Glutamatergic neuron (in vitro differentiated cells): ENCODE measurements at places on chromosomes 4 and X. TPM values are rescaled to one million over a fixed set of nuclear protein-coding genes. Genes with fewer than 3 reads are reported as not detected.

The FGFRL1 gene
- 20.9 TPM for total RNA-seq

- peak overlapping the region; percentile 99 for H3K27ac ChIP-seq
- peaks cover 95% of the 10 kb centered on the region for H3K4me1 ChIP-seq
- peaks cover 23% of the 10 kb centered on the region for H3K36me3 ChIP-seq
- peaks cover 61% of the 10 kb centered on the region for H3K27me3 ChIP-seq
- peak; percentile 65 for DNase-seq
- peak overlapping the region; percentile 67 for H3K4me3 ChIP-seq
Measured at GRCh38 chr4:7815562-7815961, 124.1 kb downstream of the AFAP1 start.

The ANKRD50 gene
- 58.9 TPM for total RNA-seq

DNA sequence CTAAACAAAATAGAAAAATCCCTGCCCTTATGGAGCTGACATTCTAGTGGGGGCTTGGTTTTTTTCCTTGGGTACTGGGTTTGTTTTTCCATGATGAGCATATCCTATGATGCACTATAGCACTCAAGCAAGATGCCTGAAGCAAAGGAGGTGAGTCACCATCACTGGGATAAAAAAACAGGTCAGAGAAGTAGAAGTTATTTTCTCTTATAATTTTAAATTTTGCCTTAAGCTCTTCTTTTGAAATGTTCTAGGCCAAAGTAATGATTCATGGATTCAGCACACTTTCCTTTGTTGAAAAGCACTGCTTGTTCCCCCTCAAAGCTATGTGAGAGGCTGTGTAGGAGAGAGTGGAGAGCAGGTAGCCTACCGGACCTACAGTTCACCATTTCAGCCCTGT lies 15.2 kb upstream of the CXCL2 start:
- peaks cover 2% of the 10 kb centered on the region for H3K27me3 ChIP-seq
- no peak overlapping the region for H3K27ac ChIP-seq
- no peaks in the 10 kb centered on the region for H3K36me3 ChIP-seq

DNA sequence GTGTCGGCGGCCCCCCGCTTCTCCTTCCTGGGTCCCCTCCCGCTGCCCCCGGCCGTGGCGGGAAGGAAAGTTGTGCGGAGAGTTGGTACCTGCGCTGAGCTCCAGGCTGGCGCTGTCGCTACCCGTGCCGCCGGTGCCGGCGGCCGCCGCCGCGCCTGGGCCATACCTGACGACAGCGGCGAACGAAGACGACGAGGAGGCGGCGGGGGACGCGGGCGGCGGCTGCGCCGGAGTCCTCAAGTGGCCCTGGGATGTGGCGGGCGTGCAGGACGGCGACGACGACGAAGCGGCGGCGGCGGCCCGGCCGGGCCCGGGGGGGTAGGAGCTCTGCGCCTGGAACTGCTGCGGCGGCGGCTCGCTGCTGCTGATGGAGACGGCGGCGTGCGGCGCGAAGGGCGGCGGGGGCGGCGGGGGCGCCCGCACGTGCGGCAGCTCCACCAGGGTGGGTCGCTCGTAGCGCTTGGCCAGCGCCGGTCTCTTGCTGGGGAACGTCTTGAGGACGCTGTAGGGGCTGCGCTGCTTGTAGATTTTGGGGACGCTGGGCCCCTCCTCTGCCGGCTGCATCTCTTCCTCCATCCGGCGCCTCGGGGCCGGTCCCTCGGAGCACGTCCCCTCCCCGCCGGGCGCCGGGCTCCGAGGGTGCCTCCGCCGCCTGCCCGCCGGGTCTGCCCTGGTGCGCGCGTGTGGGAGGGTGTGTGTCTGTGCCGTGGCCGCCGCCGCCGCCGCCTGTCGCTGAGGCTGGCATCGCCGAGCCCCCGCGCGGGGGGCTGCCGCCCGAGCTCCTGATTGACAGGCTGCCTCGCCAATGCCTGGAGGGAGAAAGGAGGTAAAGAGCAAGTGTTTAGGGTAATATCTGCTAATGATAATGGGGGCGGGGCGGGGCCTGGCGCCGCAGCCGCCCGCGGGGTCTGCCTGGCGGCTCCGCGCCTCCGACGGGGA lies 618 bp downstream of the BEND4 start:
- DNase-seq, result peak; percentile 80
- H3K36me3 ChIP-seq, result peaks cover 14% of the 10 kb centered on the region
- H3K4me1 ChIP-seq, result peaks cover 2% of the 10 kb centered on the region
- peak overlapping the region; percentile 89 for H3K4me3 ChIP-seq
- no peak overlapping the region for H3K27ac ChIP-seq

DNA sequence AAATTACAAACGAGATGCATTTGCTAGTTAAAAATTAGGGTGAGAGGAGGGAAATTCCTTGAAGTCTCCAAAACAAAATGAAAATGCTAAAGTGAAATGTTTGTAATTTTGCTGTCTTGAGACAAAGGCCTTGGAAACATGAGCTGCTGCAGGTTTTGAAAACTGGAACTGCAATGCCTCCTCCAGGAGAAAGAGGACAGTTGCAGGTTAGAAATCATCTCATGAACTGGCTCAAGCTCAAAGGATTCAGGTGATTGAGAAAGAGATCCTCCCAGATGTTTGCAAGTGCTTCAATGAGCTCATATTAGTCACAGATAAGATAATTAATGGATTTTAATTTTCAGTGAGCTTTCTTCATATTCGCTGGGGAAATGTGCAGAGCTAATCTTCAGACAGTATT lies 32.4 kb downstream of the SMPX start:
- H3K36me3 ChIP-seq, result no peaks in the 10 kb centered on the region
- H3K27ac ChIP-seq, result peak overlapping the region; percentile 55
- H3K4me1 ChIP-seq, result peaks cover 2% of the 10 kb centered on the region
- no peak for DNase-seq
- H3K27me3 ChIP-seq, result no peaks in the 10 kb centered on the region
- H3K4me3 ChIP-seq, result no peak overlapping the region

The CT45A3 gene
- not detected for total RNA-seq

The RASSF6 gene
- not detected for total RNA-seq

The TRMT44 gene
- total RNA-seq, result 23.3 TPM

GRCh38 chrX:152520653-152521052 lies 69.5 kb upstream of the GABRA3 start:
- no peaks in the 10 kb centered on the region for H3K36me3 ChIP-seq
- no peaks in the 10 kb centered on the region for H3K4me1 ChIP-seq
- DNase-seq, result no peak
- H3K27me3 ChIP-seq, result no peaks in the 10 kb centered on the region
- H3K4me3 ChIP-seq, result no peak overlapping the region

The LNX1 gene
- 0.10 TPM for total RNA-seq

DNA sequence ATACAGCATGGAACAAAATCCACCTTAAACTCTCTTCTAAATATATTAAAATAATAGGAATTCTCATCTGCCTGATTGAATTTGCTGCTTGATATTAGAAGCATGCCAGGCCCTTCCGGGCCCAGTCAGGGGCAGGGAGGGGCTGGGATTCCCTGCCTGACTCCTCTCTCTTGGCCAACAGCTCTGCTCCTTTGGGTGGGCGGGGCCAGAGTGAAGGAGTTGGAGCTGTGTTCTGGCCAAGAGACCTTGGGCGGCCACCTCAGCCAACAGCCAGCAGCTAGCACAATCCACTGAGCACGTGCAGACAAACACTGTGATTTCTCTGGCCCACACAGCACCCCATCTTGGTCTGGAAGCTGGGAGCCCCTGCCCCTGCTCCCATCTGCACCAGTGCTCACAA lies 140.3 kb downstream of the PJA1 start:
- no peaks in the 10 kb centered on the region for H3K27me3 ChIP-seq
- H3K36me3 ChIP-seq, result no peaks in the 10 kb centered on the region
- no peak overlapping the region for H3K27ac ChIP-seq
- H3K4me3 ChIP-seq, result no peak overlapping the region
- no peak for DNase-seq

DNA sequence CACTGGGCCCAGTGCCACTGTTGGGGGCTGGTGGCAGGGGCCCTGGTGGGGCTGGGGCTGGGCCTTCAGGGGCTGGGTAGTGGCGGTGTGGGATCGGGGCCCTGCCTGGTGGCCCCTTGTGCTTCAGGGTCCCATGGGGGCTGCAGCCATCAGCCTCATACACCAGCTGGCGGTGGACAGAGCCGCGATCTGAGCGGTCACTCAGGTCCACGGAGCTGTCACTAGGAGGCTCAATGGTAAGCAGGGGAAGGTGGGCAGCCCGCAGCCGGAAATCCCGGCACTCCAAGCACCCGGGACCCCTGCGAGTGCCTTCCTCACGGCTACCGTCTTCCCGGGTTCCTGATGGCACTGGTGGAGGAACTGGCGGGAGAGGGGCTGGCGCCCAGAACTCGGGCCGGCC lies 25.5 kb upstream of the KDM5C start:
- no peaks in the 10 kb centered on the region for H3K36me3 ChIP-seq
- H3K4me3 ChIP-seq, result no peak overlapping the region
- no peaks in the 10 kb centered on the region for H3K27me3 ChIP-seq
- no peak for DNase-seq
- no peaks in the 10 kb centered on the region for H3K4me1 ChIP-seq

- H3K27me3 ChIP-seq, result peaks cover 4% of the 10 kb centered on the region
- DNase-seq, result no peak
- H3K27ac ChIP-seq, result no peak overlapping the region
- H3K4me3 ChIP-seq, result no peak overlapping the region
- H3K36me3 ChIP-seq, result peaks cover 9% of the 10 kb centered on the region
Measured at GRCh38 chr4:24770032-24770584, 25.3 kb upstream of the SOD3 start.

DNA sequence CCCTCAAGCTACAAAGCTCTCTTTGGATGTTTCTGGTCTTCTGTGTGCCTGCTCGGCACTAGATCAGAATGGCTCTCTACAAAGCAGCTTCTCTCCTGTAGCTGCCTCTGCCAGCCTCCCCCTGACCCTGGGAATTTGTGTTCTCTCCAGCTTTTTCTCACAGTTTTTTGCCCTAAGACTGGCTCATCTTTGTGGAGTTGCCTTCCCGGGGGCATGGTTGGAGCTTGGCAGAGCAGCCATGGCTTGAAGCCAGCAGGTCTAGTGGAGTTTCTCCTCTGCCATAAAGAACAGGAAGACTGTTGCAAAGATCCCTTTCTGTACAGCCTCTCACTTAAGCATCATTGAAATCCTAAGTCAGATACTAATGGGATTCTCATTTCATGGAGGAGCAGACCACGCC lies 163.3 kb upstream of the MAMLD1 start:
- H3K27ac ChIP-seq, result no peak overlapping the region
- no peaks in the 10 kb centered on the region for H3K36me3 ChIP-seq
- no peak for DNase-seq
- no peaks in the 10 kb centered on the region for H3K4me1 ChIP-seq
- no peak overlapping the region for H3K4me3 ChIP-seq

The CLNK gene
- total RNA-seq, result not detected

DNA sequence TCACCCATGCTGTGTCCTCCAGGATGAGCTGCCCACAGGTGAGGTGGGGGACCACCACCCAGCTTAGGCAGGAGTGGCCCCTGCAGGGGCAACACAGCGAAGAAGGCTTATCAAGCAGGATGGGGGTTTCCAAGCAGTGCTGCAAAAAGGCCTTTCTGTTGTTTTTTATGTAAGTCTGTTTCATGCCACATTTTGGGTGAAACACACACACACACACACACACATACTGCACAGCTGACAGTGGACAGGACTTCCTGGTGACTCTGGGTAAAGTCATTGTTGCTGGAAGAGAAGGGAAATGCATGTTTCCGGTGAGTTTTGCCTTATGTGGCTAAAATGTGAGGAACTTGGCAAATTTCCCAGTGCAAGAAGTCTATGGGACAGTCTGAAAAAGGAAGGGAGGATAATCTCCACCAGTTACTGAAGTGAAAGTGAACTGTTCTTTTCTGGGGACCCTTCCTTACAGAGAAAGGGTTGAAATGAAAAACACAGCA lies 119.2 kb downstream of the IRF2 start:
- no peak overlapping the region for H3K4me3 ChIP-seq
- peaks cover 2% of the 10 kb centered on the region for H3K27me3 ChIP-seq
- no peak for DNase-seq
- H3K36me3 ChIP-seq, result no peaks in the 10 kb centered on the region
- H3K4me1 ChIP-seq, result no peaks in the 10 kb centered on the region

- DNase-seq, result no peak
- no peaks in the 10 kb centered on the region for H3K4me1 ChIP-seq
Measured at GRCh38 chr4:48079972-48080391, 54.1 kb downstream of the TXK start.

The CNGA2 gene
- total RNA-seq, result not detected

- H3K36me3 ChIP-seq, result no peaks in the 10 kb centered on the region
- DNase-seq, result no peak
- H3K27me3 ChIP-seq, result peaks cover 2% of the 10 kb centered on the region
- no peak overlapping the region for H3K4me3 ChIP-seq
- no peak overlapping the region for H3K27ac ChIP-seq
Measured at GRCh38 chrX:11269006-11269405, 24.2 kb upstream of the AMELX start.

The SMARCA1 gene
- 55.7 TPM for total RNA-seq

The RPGR gene
- 4.6 TPM for total RNA-seq

The MAGEA6 gene
- 0.32 TPM for total RNA-seq

DNA sequence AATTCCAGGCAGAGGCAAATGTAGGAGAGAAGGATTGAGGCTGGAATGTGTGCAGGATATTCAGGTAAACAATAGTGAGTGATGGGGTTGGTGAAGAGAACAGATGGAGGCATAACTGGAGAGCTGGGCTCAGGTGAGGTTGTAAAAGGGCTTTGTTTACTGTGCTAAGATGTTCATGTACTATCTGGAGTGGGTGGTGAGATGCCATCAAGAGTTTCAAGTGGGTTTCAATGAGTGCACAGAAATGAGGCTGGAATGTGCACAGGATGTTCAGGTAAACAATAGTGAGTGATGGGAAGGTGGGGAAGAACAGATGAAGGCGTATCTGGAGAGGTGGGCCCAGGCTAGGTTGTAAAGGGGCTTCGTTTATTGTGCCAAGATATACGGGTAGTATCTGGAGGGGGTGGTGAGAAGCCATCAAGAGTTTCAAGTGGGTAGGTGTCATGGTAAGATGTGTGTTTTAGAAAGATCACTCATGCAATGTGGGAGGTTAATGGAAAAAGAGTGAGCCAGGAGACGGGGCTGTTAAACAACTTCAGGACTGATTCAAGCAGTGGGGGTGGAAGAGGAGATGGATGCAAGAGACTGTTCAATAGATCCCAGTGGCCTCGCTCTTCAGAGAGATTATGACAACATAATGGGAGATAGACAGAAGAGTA lies 25.4 kb upstream of the NMU start:
- H3K36me3 ChIP-seq, result no peaks in the 10 kb centered on the region
- H3K27ac ChIP-seq, result no peak overlapping the region
- no peaks in the 10 kb centered on the region for H3K4me1 ChIP-seq
- H3K4me3 ChIP-seq, result no peak overlapping the region
- no peaks in the 10 kb centered on the region for H3K27me3 ChIP-seq

The CXXC4 gene
- total RNA-seq, result 21.8 TPM

The NHSL2 gene
- total RNA-seq, result 7.3 TPM

DNA sequence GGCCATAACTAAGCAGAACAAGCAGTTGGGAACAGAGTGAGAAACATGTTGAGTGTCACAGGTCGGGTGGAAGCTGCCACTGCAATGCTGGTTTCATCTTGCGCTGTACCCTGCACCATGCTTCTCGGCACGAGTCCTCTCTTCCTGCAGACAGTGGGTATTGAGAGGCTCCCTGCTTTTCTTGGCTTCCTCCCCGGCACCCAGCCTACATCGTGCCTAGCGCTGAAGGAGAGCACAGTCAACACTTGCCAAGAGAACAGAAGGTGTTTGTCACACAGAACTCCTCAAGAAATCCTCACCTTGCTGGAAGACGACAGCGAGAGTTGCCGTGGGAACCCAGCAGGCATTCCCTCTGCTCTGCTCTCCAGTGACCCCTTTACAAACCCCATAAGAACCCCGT lies 53.6 kb downstream of the EVC2 start:
- DNase-seq, result no peak
- H3K27ac ChIP-seq, result no peak overlapping the region
- H3K27me3 ChIP-seq, result peaks cover 2% of the 10 kb centered on the region
- H3K4me3 ChIP-seq, result no peak overlapping the region
- peaks cover 9% of the 10 kb centered on the region for H3K36me3 ChIP-seq
- H3K4me1 ChIP-seq, result no peaks in the 10 kb centered on the region
